Activated CD8-positive, alpha-beta memory T cell treated with anti-CD3 and anti-CD28 coated beads for 24 hours (primary cell): ENCODE measurements at places on chromosomes 5 and 9.

- DNase-seq: no peak
Observed at GRCh38 chr9:102209176-102209575, 470.7 kb upstream of the GRIN3A start.

- no peak for DNase-seq
Observed at GRCh38 chr5:151696470-151697061, 9.9 kb upstream of the SPARC start.

- no peak for DNase-seq
Observed at GRCh38 chr5:14251733-14252132, 108.6 kb downstream of the TRIO start.

GRCh38 chr5:150519560-150519945, 11.6 kb downstream of the NDST1 start:
- no peak for DNase-seq

DNA sequence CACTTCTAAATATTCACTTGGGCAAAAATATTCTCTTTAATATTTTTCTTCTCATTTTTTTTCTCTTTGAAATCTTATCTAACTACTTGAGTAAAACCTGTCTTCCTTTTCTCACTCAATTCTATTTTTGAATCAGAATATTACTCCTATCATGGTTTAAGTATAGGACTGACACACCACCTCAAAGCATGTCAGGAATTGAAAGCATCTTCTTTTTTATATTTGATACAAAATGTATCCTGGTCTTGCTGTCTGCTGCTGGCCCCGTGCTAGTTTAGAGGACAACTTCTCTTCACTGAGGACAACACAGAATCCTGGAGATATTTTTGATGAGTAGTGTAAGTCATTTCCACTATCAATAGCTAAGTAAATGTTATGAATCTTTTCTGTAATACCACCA, 383.6 kb downstream of the GADD45G start:
- no peak for DNase-seq

DNA sequence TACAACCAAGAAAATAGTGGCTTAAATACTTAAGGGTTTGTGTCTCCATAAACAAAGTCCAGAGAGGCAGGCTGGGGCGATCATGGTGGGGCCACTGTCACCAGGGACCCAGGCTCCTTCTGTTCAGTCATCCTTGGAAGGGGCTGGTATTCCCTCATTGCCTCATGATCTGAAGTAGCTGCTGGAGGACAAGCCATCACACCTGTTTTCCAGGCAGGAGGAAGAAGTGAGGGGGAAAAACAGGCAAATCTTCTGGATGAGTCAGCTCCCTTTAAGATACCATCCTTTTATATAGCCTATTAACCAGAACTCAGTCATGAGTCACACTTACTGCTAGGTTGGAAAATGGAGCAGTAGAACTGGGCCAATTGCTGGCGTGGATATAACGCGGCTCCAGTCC, 92.3 kb downstream of the DAP start:
- DNase-seq: no peak

DNA sequence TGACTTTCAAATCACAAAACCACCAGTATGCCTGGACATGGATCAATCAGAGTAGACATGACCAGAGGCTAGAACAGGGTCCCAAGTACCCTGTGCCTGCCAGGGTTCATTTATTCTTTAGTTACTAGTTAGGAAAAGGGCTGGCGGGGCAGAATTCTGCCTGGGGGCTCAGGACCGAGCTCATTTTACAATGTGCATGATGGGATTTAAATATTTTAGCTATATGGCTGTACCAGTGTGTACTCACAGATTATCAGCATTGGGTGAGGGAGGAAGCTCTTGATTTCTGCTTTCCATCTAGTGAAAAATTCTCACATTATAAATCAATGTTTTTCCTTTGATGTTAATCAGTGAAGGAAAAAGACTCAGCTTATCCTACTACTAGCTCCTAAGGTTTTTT, 1511.1 kb downstream of the EFNA5 start:
- DNase-seq: no peak

DNA sequence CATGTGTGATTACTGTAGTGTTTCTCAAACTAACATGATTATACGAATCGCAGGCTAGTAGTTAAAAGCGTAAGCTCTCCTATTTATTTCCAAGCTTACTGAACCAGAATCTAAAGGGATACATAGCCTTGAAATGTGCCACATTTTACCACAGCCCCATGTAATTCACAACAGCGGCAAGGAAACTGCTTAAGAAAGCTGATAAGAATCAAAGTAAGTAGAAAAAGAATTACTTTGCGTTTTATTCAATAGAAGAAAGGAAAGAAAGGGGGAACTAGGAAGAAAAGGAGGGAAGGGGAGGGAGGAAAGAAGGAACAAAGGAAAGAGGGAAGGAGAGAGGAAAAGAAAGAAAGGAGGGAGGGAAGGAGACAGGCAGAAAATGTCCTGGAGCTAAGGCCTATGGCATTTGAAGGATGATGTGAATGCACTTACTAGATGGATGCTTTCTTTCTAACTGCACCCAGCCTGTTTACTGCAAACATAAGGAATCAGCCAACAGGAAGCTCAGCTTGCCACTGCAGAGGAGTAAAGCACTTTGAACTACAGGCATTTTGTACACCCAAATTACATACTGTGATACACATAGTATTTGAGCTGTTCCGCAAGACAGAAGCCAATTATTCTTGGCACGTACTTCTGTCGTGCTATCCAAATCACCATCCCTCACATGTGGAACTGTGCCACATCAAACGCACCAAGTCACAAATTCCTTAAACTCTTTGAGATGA, 521.7 kb downstream of the RAB3C start:
- no peak for DNase-seq

DNA sequence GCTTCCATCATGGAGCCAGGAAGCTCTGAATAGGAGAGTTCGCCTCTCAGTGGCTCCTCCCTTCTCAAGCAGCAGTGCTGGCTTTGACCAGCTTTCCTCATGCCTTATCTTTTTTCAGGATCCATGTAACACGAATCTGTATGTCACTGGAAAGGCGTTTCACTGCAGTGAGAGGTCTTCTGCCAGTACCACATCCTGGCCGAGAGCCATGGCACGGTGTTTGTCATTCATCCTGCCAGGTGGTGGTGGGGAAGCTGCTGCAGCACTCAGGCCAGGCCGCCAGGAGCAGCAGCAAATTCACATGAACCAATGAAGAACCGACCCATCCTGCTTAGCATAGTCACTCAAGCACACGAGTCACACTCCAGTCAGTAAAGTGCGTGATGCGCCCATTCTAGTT, 179.0 kb downstream of the FANCC start:
- DNase-seq: no peak

GRCh38 chr9:36319183-36319582, 60.9 kb upstream of the GNE start:
- DNase-seq: no peak

GRCh38 chr5:62506659-62507460, 71.8 kb upstream of the LRRC70 start:
- DNase-seq: no peak

DNA sequence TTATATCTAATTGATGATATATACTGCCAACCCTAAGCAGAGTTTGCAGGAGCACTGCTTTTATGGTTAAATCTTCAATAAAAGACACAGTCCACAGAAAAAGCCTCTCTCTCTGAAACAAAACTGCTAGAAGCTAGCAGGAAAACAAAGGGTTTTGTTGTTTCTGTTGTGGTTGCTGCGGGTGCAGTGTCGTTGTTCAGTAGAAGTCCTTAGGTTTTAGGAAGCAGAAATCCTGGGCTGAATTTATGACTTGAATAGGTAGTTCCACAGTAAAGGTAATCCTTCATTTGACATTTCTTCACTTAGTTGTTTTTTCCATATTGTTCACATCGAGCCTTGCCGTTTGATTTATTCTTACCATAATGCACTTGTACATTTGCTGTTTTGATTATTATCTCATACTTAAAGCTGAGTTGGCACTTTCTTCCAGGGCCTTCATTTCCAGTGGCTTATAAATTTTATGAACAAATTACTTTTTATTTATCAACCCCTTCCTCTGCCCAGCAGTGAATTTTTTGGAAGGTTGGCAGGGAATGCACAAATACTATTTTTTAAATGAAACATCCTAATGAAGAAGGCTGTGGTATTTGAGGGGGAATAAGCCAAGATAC, 209.6 kb upstream of the SLC30A5 start:
- DNase-seq: no peak

- DNase-seq: no peak
Observed at GRCh38 chr9:91515074-91515687, 91.5 kb upstream of the NFIL3 start.
